ENCODE measurements at places on chromosomes 7 and 10.

DNA sequence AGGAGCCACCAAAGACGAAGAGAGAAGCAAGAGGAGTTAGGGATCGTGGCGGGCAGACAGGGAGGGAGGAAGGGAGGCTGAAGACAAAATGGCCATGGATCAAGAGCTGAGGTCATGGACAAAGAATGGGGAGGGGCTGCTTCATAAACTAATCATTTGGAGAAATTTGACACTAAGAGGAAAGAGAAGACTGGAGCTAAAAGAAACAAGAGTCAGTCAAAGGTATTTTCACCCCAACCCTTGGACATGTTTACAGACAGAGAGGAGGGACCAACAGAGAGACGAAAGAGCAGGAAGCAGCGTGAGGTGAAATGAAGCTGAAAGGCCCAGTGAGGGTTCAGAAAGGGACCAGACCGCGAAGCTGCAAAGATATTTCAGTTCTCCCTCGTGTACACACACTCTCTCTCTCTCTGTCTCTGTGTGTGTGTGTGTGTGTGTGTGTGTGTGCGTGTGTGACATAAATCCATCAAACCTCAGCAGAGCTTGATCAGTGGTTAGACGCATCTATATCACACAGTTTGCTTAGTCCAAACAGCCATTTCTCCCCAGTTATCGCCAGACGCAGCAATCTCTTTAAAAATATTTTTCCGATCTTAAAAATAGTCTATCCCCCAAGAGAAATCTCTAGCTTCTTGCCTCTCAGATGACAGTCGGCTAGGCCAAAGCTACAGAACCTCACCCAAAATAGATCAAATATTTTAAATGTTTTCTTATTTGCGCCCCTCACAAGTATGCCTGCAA lies 12.5 kb upstream of the CALD1 start:
- no peak for DNase-seq

DNA sequence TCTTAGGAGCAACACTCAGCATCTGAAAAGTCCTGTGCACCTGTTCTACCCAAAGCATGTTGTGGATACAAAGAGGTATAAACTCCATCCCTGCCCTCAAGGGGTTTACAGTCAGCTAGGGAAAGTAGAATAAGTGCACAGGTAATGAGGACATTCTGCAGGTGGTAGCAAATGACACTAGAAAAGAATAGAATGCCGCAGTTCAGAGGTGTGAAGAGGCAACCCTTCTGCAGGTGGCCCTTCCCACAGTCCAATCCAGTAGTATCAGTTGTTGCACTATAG lies 36.7 kb downstream of the WBP1L start:
- no peak for DNase-seq

DNA sequence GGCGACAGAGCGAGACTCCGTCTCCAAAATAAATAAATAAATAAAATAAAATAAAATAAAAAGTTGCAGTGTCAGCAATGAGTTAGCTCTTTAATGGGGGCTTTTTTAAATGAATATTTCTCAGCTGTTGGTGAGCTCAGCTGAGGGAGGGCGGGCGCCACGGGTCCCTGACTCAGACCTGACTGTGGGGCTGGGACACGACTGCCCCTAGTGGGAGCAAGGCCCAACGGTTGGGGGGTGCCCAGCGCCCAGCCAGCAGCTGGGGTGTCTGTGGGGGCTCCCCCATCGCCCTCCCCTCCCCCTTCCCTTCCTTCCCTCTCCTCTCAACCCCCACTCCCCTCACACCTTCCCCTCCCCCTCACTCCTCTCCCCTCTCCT lies 46.6 kb downstream of the PWWP2B start:
- DNase-seq, result no peak

DNA sequence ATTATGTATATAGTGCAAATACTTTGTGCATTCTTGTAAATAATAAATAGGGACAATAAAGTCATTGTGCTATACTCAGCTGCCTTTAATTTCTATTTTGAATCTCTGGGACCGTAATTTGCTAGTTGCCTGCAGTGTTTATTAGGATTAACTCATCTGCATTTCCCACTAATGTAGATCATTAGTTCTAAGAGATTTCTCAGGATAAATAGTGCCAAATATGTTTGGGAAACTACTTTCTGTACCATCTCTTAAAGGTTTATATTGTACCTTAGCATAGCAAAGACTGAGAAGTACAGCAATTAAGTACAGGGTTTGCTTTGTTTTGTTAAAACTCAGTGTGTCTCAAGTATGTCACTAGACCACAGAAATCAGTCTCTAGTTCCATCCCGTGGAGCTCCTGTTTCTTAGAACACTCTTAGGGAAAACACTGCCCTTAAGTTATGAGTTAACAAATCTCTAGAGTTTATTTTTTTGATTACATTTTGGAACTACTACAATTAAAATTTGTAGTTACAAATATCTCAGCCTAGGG lies 26.0 kb downstream of the ADD3 start:
- no peak for DNase-seq

GRCh38 chr10:92187101-92187500 lies 103.8 kb downstream of the CPEB3 start:
- no peak for DNase-seq

GRCh38 chr10:26556748-26557640 lies 118.9 kb downstream of the APBB1IP start:
- DNase-seq, result peak; percentile 76

DNA sequence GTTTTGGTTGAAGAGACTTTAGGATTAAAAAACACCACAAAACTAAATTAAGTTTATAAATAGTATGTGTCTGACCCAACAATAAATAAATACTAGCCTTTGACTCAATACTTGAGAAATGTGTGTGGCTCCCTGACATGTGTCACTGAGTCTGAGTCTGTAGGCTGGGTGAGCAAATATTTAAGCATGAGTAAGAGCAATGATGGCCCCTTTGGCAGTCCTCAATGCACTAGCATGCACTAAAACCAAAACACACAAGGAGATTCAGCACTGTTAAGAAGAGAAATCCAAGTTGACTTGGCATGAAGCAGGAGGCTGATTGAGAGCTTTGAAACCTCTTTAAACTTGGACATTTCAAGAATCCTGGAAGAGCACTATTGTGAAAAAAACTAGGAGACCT lies 37.1 kb downstream of the CCDC71L start:
- no peak for DNase-seq

DNA sequence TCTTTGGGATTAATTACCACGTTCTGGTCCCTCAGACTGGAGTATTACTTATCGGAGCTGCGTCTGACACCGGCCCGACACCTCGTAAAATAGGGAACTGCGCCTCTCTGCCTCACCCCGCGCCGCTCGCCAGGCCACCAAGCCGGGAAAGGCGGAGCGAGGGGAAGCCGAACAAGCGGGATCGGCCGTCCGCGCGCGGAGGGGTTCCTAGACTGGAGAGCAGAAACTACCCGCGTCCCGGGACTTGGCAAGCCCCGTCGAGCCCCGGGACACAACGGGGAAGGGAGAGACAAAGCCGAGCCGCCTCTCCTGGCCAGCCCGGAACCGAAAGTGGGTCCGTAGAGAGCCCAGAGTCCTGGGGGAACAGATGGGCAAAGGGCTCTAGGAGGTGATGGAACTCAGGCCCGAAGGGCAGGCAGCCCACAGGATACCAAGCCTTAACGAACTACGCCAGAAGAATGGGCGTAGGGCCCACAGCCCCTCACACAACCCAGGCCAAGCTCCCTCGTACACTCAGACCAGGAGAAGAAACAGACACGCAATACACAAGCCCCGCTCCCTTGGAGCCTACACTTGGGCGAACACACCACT lies 6.5 kb downstream of the LBX1 start:
- DNase-seq, result no peak

GRCh38 chr10:11581213-11581612 lies 30.2 kb downstream of the USP6NL start:
- DNase-seq, result no peak

DNA sequence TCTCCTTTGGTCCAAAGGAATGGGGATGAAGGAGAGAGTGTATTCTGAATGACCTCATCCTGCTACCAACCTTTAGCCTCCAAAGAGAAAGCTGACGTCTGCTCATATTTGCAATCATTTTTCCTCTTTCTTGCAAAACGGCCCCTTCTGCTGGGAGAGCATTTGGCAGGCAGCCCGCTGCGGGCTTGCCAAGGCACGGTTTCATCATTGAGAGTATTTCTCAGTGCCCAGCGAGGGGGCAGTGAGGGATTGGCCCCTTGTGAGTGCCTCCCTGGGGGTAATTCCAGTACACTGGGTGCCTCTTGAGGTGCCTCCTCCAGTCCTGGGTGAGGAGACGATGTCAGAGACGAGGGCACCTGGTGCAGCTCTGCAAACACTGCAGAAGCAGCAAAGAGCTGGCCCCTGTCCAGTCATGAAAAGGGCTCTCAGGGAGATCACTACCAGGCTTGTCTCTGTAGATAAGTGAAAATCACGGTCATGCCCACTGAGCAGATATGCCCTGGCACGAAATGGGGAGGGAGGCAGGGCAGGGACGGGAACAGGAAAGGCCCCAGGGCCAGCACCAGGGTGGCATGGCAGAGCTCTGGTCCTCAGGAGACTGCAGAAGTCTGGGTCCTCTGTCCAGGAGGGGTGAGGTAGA lies 48.7 kb upstream of the SHH start:
- peak; percentile 24 for DNase-seq

DNA sequence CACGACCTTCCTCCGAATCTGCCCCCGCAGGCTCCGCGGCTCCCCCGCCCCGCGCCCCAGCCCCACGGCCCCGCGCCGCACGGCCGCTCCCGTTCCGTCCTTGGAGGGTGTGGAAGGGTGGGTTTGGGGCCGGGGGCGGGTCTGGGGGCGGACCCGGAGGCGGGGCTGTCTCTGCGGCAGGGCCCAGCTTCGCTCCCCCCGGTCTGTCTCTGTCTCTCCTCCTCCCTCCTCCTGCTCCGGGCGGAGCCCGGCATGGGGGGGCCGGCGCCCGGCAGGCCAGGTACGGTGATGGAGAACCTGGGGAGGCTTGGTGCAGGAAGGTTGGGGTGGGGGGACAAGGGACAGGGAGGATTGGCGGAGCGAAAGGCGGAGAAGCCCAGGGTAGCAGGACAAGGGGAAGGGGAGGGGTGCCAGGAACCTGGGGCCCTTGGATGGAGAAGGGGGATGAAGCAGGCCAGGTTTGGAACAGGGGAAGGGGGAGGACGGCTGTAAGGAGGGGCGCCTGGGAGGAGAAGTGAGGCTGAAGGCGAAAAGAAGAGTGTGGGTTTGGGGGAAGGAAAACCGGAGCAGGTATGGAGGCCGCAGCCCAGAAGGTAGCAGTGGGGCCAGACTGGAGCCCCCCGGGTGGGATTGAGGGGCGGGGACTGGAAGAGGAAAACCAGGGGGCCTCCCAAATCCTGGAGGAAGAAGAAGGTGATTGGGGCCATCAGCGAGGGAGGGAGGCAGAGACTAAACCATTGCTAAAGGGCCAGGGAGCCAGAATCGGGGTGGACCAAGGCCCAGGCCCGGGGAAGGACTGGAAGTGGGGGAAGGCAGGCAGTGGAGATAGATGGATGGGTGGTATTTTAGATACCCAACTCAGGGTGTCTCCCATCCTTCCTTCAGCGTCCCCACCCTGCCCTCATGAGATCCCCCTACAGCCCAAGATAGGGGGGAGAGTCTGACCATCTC lies at the start of gene NYAP1:
Gene NYAP1 (plus strand): TSS at position 206 of the 951 bp plus-strand sequence. CDS start 1,385 bp downstream, outside the sequence.
- peak; percentile 82 for DNase-seq

GRCh38 chr10:45809837-45810236 lies 37.5 kb downstream of the AGAP4 start:
- DNase-seq, result peak; percentile 6

- DNase-seq, result no peak
Observed at GRCh38 chr7:144019457-144019856, 19.3 kb downstream of the OR6B1 start.

GRCh38 chr10:27723436-27723835 lies 22.2 kb downstream of the MKX start:
- no peak for DNase-seq

- no peak for DNase-seq
Observed at GRCh38 chr10:78630944-78631838, 437.6 kb upstream of the ZMIZ1 start.

- DNase-seq, result no peak
Observed at GRCh38 chr7:100358027-100358856, at the start of gene PILRB. TSS of gene PILRB (plus strand) at chr7:100358117. CDS start at chr7:100358303, 186 bp downstream.

GRCh38 chr7:38731215-38731614 lies 100.0 kb upstream of the AMPH start:
- no peak for DNase-seq

DNA sequence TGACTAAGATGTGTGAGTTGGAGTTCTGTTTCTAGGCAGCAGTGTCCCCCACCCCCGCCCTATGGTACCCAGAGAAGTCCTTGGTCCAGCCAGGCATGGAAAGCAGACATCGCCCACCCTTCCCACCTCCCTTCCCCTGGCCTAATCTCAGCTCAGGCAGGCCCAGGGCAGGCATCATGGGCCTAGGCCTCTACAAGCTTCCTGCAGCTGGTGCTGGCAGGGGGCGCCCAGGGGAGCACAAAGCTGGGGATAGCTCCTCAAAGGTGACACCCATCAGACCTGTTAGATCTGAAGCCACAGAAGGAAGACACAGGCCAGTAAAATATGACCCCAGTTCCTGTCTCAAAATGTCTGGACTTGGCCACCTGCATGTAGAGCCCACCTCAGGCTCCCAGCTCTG lies 18.9 kb upstream of the UNC5B start:
- DNase-seq, result no peak

GRCh38 chr10:123741146-123741545 lies 75.0 kb downstream of the GPR26 start:
- no peak for DNase-seq

Measured in Ammon's horn (tissue), 1 donor.